Kidney epithelial cell (primary cell): ENCODE measurements at places on chromosomes 12 and 14. TPM values are rescaled to one million over a fixed set of nuclear protein-coding genes. Genes with fewer than 3 reads are reported as not detected.
A peak's percentile ranks its signal among the peaks of the same experiment; 100 is the strongest.

HPD gene
- 0.33 TPM in 1 of 2 replicates, not detected in the other for total RNA-seq

TSPAN19 gene
- total RNA-seq, result 0.92 TPM in 1 of 2 replicates, not detected in the other

KLHDC1 gene
- 0.54 and 1.9 TPM in 2 replicates for total RNA-seq

HOXC6 gene
- 1.1 and 1.8 TPM in 2 replicates for total RNA-seq

SIX1 gene
- total RNA-seq, result 2.9 and 3.3 TPM in 2 replicates

CLEC4C gene
- not detected in 2 replicates for total RNA-seq

ACSS3 gene
- total RNA-seq, result 5.5 and 9.2 TPM in 2 replicates

PLEKHD1 gene
- 0.41 and 0.84 TPM in 2 replicates for total RNA-seq

DNA sequence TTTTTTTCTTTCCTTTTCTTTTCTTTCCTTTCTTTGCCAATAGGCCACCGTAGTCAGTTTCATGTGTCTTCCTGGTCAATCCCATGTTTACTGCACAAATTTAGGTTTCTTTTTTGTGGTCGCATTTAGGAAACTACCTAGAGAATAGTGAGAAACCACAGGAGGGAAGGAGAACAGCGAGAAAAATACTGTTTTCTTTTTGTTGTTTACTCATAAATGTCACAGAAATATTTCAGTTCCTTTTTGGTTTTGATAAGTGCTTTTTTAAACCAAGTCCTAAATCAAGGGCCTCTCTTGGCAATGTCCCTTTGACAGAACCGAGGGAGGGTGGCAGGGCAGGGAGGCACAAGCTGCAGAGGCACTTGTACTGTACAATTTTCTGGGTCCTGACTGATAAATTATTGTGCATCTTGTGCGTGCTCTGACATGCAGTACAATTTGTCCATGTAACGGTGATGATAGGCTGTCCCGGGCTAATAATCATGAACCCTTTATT, 326.1 kb downstream of the CACNA1C start:
- DNase-seq, result no peak

DNA sequence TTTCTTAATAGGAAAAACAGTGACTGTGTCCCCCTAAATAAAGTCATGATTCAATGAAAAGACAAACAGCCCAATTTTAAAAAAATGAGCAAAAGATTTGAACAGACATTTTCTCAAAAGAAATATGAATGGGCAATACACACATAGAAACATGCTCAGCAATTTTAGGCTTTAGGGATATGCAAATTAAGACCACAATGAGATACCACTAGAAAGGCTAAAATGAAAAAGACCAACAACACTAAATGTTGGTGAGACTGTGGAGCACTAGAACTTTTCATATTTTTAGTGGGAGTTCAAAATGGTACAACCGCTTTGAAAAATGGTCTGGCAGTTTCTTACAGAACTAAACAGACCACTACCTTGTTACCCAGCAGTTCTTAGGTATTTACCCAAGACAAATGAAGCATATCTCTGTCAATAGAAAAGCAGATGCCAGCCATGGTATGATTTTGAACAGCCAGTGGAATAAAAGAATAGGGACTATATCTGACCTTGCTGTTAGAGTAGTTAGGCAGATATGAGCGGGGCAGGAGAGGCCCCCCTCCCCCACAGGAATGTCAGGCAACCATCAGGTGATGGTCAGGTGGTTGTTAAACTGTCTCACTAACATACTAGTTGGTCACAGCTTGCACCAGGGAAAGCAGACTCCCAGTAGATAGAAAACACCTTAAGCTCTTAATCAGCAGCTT, 108.8 kb downstream of the PRKCH start:
- no peak for DNase-seq

GRCh38 chr14:87944987-87945604, 47.9 kb downstream of the GALC start:
- peak; percentile 12 for DNase-seq

GRCh38 chr12:1634590-1635191, 5.7 kb downstream of the WNT5B start:
- no peak for DNase-seq

DNA sequence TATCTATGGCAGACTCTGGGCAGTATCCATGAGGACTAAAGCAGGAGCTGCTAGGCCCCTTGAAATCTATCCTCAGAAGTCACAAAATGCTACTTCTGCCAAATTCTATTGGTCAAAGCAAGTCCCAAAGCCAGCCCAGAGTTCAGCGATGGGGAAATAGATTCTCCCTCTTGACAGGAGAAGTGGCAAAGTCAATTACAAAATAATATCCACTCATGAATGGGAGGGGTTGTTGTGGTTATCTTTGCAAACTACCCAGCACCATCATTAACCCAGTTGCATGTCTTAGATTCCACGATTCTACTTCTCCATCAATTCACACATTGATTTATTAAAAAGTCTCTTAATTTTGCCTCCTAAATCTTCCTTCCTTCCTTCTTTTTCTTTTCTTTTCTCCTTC, 30.7 kb upstream of the STXBP6 start:
- no peak for DNase-seq

DNA sequence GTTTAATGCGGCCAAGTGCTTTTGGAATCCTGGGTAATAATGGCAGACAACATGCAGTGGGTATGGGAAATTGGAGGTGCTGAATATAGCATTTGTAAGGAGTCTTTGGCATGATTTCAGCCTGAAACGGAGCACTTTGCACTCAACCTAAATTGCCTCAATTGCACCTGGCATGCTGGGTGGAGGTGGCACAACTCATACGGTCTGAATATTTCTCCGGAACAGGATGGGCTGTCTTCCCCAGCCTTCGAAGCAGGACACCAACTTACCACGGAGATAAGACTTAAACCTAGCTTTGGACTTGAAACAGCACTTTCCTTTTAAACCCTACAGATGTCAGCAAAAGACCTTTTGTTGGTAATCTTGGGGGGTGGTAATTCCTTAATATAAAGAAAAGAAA, 153.7 kb upstream of the SRRM4 start:
- DNase-seq, result no peak

DNA sequence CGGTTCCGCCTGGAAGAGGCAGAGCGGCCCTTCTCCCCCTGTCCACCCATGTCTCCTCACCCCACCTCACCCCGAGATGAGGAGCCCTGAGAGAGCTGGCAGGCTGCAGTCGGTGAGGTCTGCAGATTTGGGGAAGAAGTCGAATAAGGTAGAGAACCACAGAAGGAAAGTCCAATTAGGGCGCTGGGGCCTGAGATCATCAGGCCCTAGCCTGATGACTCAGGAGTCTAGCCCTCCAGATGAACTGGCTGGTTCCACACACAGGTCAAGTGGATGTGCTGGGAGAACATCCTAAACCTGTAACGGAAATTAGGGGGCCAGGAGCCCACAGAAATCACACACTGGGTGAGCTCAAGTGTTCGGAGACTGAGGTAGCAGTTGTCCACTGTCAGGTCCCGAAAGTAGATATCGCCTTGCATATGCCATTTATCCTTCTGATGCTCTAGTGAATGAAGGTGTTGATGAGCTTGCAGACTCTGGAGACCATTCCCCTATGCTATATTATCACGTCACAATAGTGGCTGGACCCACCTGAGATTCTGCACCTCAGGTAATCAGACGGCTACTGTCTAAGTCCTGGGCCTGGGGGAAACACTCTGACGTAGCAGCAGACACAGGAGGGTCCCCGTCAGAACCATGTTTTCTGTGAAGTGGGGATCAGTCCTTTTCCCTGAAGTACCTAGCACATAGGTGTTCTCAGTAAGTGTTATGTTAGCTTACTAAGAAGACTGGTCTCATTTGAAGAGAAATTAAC, 886 bp upstream of the METTL17 start:
- no peak for DNase-seq

DNA sequence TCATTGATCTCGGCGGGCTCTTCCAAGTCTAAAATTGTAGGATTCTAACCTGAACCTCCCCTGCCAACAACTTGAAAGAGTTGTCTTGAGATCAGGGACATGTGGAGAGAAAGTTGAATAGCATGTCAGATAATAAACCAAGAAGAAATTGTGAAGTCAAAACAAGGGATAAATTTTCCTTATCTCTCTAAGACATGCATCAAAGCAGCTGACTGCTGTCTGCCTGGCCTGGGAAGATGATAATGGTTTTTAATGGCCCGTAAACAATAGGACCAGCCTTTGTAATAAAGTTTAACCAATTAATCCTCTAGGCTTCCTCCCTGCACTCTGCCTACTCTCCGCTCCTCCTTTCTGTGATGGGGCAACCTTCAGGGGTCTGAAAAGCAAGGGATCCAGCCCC, 67.9 kb downstream of the DPF3 start:
- DNase-seq, result no peak

GRCh38 chr12:101407436-101408345, at the start of gene ARL1:
Gene ARL1, minus strand, starts transcription at chr12:101407772. Its CDS starts 127 bp downstream, at chr12:101407645.
- no peak for DNase-seq

GRCh38 chr12:16421806-16422205, 74.4 kb downstream of the MGST1 start:
- no peak for DNase-seq

DNA sequence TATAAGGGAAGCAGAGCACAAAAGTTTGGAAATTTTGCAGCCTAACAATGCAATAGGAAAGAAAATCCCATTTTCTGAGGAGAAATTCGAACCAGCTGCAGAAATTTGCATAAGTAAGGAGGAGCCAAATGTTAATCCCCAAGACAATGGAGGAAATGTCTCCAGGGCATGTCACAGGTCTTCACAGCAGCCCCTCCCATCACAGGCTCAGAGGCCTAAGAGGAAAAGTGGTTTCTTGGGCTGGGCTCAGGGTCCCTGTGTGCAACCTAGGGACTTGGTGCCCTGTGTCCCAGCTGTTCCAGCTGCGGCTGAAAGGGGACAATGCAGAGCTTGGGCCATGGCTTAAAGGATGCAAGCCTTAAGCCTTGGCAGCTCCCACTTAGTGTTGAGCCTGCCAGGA, 190.0 kb downstream of the MDGA2 start:
- DNase-seq, result no peak

DNA sequence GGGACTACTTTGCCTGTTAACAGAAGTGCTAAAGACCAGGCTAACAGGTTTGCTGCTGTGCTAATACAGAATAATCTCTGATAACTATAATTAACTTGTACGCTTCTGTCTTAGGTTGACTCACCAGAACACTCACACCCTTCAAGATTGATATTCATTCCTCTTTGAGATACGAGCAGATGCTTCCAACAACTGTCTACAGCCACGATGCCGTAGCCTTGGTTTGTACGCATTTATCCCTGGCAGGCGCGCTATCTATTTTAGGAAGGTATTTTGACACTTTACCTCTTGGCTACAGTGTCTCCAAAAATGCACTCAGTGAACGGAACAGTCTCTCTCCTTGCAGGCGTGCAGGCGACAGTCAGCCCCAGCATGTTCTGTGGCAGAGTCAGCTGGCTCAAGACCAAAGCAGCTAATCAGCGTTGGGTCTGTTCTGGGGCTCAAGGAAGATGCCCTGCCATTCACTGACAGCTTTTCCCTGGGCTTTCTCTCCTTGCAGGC, 146.4 kb upstream of the PRICKLE1 start:
- no peak for DNase-seq

DNA sequence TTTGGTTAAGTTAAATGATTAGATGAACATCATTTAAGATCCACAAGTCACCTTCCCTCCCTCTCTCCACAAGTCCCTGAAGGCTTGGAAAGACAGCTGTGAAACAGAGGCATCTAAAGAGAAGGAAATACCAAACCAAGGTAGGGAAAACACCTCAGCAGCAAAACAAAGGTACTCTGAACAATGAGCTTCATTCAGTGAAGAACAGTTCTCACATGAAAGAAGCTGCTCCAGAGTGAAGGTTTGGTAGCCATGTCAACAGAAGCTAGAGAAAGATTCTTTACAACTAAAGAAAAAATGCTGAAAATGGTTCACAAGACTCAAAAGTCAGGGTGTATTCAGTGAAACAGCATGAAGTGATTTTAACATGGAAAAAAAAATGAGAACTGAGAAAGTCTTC, 69.4 kb downstream of the FGD6 start:
- DNase-seq, result no peak
